GM06990 (cell line): ENCODE measurements at places on chromosomes 16 and 17.

- DNase-seq = peak; percentile 88
These were observed at the start of the genes CNTD1 and COA3 for GRCh38 chr17:42798383-42799380. CNTD1 (plus strand) TSS chr17:42798861; CDS start chr17:42799068, 207 bp downstream. COA3 (minus strand) TSS chr17:42798704; CDS start chr17:42798681, 23 bp downstream.

- no peak for DNase-seq
These were observed 40.3 kb upstream of the MRPS23 start for GRCh38 chr17:57889892-57890856.

- peak; percentile 75 for DNase-seq
These were observed 44.0 kb downstream of the TUBD1 start for GRCh38 chr17:59848778-59849177.

- no peak for DNase-seq
These were observed 6.7 kb downstream of the TMC6 start for GRCh38 chr17:78121801-78122215.

- peak; percentile 80 for DNase-seq
These were observed 10.2 kb upstream of the NFATC3 start for GRCh38 chr16:68074850-68075555.

DNA sequence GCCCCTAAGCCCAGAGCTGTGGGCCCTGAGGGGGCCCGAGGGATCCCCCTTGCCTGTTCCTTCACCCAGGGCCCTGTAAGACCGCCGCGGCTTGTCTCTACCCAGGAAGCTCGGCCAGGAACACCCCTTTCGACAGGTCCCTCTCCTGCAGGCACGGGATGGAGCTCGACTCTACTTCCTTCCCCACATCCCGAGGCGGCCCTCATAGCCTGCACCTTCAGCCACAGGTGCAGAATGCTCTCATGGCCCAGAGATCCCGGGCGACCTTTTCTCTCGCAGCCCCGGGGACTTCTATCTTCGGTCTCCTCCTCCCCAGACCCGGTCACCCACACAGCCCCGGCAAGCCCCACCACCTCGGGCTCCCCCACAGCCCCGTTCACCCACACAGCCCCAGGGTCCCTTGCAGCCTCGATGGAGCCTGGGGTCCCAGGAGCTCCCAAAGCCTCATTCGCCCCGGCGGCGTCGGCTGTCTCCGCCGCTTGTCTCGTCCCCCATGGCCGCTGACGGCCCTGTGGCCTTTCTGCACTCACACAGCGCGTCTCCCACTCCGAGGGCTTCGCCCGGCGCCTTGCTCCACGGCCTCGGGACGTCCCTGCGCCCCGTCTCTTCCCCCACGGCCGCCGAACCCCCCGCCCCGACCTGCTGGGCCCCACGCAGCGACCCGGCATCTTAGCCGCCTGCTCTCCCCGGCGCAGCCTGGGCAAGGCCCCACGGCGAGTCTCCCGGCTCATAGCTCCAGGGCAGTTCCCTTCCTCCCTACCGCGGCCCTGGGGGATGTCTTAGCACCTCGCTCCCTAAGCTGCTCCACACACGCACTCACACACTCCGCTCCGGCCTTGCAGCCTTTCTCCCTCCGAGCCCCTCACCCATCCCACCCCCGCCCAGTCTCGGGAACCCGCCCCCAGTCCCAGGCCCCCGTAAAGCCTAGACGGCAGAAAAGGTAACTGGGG lies 650 bp downstream of the KIAA0753 start:
- DNase-seq = no peak

- DNase-seq = peak; percentile 82
These were observed 56.1 kb downstream of the B9D1 start for GRCh38 chr17:19306160-19307111.

- DNase-seq = no peak
These were observed 603.8 kb downstream of the CDH8 start for GRCh38 chr16:61432421-61432820.

- DNase-seq = no peak
These were observed 11.8 kb downstream of the SREBF1 start for GRCh38 chr17:17824783-17825614.

- DNase-seq = no peak
These were observed 4.0 kb upstream of the FA2H start for GRCh38 chr16:74778646-74779045.

DNA sequence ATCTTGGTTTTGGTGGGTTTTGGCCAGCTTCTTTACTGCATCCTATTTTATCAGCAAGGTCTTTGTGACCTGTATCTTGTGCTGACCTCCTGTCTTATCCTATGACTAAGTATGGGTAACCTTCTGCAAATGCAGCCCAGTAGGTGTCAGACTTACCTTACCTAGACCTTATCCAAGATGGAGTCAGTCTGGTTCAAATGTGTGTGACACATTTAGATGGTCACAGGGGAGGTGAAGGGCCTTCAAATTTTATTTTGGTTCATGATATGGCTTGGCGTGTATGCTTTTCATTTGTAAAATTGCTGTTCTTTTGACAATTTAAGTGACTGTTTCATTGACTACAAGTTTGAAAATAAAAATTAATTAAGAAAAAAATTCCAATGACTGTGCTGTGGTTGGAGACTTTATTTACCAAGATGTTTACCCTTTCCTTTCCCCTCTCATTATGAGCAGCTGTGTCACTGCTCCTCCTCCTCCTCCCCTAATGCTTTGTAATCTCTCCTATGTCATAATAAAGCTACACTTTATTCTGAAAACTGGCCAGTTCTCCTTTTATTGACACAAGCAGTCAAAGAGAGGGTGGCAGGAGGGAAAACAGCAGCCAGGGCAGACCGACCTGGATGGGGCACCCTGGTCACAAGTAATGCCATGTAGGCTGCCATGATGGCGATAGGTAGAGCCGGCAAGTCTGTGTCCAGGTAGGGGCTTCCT lies 49.4 kb downstream of the TNFRSF13B start:
- DNase-seq = no peak

GRCh38 chr16:83928341-83929055 lies 24.5 kb upstream of the OSGIN1 start:
- no peak for DNase-seq

- DNase-seq = no peak
These were observed 47.0 kb downstream of the MARVELD3 start for GRCh38 chr16:71672803-71673581.

DNA sequence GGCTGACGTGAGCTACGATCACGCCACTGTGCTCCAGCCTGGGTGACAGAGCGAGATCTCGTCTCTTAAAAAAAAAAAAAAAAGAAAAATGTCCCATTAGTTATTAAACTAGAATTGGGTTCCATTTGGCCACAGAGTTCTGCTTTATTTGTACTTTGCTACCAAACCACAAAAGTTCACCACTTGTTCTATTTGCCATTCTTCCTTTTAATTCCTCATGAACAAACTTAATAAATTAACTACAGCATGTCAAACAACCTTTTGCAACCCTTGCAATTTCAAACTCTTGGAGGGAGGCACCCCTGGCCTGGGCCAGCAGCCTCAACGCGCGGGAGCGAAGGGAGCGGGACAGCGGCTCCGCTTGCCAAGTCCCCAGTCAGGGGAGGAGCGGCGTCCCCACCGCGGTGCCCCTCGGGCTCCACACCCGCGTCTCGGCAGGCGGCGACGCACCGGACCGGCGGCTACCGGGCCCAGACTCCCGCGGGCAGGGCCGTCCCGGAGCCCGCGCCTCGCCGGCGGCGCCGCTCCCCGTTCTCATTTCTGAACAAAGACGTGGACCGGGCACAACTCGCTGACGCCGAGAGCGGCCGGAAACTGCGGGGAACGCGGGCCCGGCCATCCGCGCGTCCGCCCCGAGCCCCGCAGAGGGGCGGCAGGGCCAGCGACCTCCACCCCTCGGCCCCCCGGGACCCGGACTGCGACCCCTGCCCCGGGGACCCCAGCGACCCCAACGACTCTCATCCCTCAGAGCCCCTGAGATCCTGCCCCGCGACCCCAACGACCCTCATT lies 775 bp downstream of the CYTH1 start:
- DNase-seq = peak; percentile 61

GRCh38 chr16:89395150-89396142 lies 94.9 kb downstream of the ANKRD11 start:
- DNase-seq = no peak

- no peak for DNase-seq
These were observed 261 bp upstream of the B4GALNT2 start for GRCh38 chr17:49132317-49132698.

DNA sequence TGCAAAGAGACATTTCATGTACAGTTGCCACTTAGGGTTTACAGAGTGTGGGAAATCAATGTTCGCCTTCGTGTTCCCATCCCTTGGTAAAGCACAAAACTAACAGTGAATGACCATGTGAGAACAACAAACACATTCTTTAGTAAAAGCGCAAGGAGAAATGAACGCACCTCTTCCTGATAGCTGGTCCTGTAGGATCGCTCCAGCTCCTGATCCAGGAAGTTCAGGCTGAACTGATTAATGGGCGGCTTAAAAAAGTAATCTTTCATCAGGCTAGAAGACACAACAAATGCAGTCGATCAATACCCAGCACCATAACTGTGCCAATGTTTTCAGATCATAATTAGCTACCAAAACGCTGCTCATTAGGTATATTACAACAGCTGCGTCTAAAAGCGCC lies 108.3 kb upstream of the CREBBP start:
- DNase-seq = no peak

- DNase-seq = no peak
These were observed 23.0 kb downstream of the PPM1D start for GRCh38 chr17:60622961-60623360.

DNA sequence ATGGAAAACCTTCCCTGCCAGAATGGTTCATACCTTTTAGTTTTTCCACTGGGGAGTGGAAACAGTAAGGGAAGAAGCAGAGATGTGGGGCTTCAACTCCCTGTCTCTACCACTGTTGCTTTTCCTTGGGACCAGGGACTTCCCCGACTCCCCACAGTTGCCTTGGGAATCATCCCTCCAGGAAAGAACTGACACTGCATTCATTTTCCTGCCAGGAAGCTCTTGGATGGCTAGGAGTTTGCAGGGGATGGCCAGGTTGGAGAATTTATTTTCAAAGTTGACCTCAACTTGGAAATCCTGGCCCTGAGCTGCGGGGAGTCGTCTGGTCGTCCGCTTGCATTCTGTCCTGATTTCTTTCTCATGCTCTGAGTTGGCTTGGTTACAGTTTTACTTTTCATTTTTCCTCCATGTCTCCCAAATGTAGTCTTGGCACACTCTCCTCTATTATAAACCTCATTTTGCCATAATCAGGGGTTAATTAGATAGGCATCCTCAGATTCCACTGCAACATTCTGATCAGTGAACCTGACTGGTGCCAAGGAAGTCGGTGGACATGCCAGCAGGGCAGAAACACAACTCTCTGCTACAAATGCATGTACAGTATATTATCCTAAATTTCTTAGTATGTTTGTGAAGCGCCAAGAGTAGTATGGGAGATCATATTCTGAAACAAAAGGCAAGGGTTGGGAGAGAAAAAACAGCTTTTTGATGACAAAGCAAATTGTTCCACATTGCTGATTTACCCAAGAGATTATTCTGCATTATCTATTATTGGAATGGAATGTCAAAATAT lies 220.5 kb upstream of the XYLT1 start:
- DNase-seq = no peak

DNA sequence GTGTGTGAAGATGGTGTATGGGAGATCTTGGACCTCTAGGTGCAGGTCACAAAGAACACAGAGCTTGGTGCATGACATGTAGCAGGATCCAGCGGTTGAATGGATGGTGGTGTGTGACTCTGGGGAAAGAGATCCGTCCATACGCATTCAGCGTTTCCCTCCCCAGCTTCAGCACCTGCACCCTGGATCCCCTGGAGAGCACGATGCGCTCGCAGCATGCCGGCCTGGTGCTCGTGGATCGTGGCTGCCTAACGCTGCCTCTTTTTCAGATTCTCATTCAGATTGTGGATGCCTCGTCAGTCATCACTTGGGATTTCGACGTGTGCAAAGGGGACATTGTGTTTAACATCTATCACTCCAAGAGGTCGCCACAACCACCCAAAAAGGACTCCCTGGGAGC lies 70.9 kb downstream of the SEC14L1 start:
- no peak for DNase-seq

DNA sequence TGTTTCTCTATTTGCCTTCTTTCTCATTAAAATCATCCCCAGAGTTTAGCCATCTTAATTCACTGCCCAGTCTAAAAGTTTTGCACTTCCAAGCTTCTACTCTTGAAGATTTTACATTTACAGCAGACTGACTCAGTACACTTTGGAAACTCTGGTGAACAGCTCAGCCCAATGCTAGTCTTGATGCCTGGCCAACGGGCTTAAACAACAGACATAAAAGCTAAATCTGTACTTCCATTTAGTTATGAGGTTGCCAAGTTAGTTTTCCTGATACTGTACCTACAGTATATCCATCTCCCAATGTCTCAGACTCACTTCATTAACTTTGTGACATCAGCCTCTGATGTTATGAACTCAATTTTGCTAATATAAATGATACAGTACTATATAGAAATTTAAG lies 891.8 kb upstream of the SOX9 start:
- DNase-seq = no peak

DNA sequence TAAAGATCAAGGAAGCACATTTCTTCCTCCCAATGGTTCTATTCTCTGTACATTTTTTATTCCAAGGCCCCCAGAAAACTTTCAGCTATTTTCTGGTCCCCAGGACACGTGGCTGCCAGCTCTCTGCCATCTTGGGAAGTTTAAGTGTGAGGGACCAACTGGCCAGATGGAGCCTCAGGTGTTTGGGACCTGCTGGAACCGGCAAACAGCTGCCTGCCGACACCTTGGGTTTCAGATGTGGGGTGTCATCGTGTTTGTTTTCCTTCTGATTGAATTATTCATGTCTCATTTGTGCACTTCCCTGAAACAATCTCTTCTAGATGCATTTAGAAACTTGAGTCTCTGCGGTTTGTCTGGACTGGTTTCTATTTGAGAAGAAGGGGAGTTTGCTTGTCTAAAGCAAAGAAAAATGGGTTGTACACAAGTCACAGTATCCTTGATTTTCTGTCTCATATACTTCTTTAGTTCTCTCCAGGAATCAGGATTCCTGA lies 386.5 kb downstream of the SLC39A11 start:
- DNase-seq = peak; percentile 26

GRCh38 chr16:2520097-2520783 lies at the start of gene AMDHD2:
AMDHD2 (plus strand) TSS chr16:2520371; CDS start chr16:2520459, 88 bp downstream.
- DNase-seq = peak; percentile 88

DNA sequence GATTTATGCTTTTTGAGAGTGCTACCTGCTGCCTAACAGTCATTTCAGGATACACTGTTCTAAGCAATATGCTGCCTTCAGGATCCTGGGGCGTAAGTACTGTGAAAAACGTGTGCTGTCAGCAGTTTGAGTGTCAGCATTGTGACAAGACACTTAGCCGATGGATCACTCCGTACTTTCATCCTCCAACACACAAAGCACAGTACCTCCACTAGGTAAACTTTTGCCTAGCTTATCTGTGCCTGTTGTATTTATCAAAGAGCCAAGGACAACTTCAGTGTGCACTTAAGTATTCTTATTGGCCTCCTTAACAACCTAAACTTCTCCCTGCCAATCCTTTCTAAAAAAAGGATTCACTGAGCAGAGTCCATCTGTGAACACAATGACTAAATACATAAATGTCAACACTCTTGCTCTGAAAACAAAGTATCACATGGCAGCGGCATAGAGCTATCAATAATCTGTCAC lies 33.8 kb upstream of the PHLPP2 start:
- no peak for DNase-seq
